Umbilical cord (tissue), 2 donors: ENCODE measurements at places on chromosomes 7 and 10. TPM values are rescaled to one million over a fixed set of nuclear protein-coding genes. Genes with fewer than 3 reads are reported as not detected.
A peak's percentile ranks its signal among the peaks of the same experiment; 100 is the strongest.

DNA sequence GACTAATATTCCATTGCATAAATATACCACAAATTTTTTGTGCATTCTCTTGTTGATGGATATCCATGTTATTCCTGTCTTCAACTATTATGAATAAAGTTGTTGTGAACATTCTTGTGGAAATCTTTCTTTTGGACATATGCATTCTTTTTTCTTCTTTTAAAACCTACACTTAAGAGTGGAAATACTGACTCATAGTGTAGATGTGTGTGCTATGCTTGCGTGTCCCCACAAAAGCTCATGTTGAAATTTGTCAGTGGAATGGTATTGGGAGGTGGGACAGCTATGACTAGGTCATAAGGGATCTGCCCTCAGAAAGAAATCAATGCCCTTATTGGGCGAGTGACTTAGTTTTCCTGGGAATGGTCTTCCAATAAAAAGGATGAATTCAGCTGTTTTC lies 203.6 kb upstream of the PRSS58 start:
- no peak for DNase-seq

DNA sequence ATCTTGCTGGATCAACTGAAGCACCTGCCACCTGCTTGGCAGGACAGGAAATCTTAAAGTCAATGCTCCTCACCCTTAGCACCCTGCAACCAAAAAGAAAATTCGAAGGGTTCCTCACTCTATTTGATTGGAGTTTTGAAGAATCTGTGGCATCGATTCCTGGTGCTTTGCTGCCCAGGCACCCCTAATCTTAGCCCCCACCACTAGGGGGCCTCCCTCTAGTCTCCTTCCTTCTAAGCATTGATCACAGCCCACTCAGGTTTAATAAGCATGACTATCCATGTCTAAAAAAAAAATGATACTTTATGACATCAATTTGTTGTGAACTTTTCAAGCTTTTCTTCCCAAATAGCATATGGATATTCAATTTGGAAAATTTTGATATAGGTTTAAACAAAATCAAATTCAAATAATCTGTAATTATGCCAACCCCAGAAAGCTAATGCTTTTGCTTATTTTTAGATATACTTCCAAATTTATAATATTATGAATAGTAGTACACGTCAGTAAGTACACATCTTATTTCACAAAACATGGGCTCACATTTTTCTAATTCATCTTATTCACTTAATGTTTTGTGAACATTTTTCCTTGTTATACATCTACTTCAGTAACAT lies 45.3 kb downstream of the NRG3 start:
- no peak for DNase-seq

DNA sequence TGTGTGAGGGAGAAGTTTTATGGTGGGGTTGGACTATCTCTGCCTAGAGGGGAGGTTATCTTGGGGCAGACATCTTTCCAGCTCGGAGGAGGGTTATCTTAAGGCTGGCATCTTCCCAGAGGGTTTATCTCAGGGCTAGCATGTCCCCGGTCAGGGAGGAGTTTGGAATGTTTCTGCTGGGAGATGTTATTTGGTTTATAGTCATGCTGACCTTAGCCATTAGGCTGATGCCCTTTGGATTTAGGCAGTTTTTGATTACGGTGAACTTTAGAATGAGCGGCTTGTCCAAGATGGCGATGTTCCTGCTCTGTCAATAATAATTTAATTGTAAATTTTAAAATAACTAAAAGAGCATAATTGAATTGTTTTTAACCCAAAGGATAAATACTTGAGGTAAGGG lies 236.4 kb downstream of the CACNB2 start:
- no peak for DNase-seq

SORBS1 gene
- 426 TPM for total RNA-seq

GRCh38 chr7:38938589-38938988 lies 29.6 kb upstream of the VPS41 start:
- no peak for DNase-seq

GRCh38 chr7:80253653-80254052 lies 119.0 kb downstream of the GNAI1 start:
- no peak for DNase-seq

DNA sequence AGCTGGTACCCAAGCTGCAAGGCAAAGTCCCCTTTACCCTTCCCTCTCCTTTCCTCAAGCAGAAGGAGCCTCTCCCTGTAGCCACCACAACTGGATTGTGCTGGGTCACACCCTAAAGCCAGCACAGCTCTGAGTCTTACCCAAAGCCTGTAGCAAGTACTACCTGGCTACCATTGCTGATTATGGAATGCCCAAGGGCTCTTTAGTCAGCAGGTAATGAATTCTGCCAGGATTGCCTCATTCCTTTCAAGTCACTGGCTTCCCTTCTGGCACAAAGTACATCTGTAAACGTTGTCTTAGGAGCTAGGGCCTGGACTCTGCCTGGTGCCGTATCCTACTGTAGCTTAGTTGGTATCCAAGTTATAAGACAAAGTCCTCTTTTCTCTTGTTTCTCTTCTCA lies 52.0 kb downstream of the FAS start:
- no peak for DNase-seq

ETV1 gene
- 30.3 TPM for total RNA-seq

- DNase-seq: peak; percentile 15
These were observed 232.0 kb downstream of the MDFIC start for GRCh38 chr7:115153769-115154477.

DNA sequence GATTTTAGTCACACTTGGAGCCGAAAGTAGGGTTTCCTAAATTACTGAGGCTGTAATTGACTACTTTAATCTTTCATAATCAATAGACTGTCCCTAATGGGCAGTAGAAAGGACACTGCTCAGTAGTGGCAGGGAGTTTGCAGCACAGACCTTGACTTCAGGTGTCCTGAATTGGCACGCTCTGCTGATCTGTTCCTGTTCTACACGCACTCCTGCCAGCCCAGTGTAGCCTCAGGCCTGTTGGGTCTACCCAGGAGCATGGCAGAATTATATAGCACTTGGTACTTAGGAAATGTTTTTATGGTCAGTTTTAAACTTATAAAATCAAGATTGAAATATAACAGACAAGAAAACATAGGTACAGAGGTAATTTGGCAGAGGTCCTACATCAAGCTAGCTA lies 9.0 kb downstream of the EIF4H start:
- DNase-seq: no peak

DNA sequence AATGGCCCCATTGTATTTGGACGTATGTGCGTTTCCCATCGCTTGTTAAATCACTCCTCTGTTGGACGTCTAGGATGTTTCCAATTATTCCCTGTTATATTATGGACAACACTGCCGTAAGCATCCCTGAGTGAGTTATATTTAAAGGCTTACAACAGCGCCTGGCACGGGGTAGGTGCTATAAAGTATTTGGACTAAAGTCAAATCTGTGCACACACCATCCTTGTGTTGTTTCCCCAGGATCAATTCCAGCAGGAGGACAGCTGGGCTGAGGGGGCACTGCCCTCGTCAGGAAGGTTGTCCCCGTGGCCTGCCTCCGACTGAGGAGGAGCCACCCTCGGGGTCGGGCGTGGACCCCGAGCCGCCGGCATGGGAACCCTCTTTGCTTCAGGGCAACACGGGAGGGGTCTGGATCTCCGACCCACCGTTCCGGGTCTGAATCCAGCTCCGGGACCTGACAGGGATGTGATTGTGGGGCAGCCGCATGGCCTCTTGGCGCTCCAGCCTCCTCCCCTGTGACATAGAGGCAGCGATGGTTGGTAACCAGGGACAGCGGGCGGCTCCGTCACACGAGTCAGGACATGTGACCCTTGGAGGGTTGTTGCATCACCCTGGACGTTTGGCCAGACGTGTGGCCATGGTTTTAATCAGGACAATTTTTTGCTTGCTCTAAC lies 1.5 kb upstream of the JAKMIP3 start:
- DNase-seq: no peak

DNA sequence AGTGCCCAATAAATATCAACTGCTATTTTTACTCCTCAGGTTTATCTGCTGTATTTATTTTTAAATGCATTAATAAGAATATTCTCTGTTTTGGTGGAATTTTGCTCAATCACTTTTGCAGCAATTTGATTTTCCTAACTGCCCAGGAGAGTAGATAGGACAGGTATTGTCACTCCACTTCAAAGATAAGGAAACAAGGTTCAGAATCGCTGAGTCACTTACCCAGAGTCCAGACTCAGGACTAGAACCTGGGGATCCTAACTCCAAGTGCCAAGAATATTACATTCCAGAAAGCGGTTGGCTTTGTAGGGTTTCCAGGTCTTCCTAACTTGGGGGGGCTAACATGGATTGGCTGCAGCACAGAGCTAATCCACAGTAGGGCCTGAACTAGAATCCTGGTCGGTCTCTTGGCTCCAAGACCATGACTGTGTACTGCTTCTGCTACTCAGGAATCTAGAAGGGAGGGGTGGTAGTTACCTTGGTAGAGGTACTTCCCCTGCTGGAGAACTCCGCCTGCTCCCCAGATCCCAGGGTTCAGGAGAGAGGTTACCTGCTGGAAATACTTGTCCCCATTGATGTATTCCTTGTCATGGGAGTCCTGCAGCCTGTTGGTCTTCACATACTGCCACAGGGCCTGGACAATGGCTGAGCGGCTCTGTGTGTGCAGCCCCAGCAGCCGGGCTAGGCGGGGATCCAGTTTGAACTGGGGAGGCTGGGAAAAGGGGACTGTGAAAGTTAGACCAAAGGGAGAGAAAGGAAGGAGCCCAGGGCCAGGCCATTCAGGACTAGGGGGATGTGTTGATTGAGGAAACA lies 7.3 kb downstream of the SMARCD3 start:
- DNase-seq: no peak

DNA sequence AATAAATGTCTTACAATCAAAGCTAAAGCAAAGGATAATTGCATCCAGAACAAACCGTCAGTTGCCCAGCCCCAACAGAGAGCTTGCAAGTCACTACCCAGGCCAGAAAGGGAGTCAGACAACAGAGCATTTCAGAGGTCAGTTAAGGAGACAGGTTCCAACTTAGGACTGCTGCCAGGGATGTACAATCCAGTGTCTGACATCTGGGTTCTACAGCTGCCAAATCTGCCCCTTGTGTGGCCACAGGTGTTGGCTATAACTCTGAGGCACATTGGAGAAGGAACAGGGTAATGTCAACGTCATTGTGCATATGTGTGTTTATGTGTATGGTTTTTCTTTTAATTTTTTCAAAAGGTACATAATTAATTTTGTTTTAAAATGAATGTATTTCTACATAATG lies 85.2 kb upstream of the GLCCI1 start:
- DNase-seq: no peak

DNA sequence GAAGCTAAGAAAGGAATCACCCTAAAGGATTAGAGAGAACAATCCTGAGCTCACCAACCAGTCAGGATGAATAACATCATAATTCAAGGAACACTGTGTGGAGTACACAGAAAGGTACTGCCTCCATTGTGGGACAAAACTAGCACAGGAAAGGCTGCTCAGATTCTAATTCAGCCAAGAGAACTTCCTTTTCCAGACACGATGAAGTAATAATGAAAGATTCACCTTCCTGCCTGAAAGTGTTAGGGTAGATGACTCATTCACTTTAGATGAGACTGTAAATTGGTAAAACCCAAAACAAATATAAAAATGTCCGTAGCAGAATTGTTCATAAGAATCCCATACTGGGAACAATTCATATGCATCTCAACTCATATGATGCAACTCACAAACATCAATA lies 167.2 kb downstream of the CDC14C start:
- no peak for DNase-seq

DNA sequence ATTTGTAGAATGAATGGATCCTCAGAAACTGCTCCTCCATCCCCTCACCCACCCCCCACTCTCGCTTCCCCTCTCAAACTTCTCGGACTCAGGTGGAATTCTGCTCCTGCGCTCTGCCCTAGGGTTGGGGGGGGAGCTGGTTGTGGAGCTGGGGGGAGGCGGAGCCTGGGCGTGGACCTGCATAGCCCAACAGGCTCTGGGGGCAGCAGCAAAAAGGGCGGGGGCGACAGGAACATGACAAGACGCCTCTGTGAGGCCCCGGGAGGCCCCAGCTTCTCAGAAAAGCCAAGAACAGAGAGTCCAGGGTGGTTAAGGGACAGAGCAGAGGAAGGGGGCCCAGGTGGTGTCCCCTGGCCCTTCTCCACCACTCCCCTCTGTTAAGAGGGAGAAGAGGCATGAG lies 3.5 kb downstream of the TSC22D4 start:
- DNase-seq: peak; percentile 89

- DNase-seq: peak; percentile 81
These were observed 97.2 kb downstream of the JAZF1 start for GRCh38 chr7:28083164-28083997.

DPYSL4 gene
- 1.2 TPM for total RNA-seq

DNA sequence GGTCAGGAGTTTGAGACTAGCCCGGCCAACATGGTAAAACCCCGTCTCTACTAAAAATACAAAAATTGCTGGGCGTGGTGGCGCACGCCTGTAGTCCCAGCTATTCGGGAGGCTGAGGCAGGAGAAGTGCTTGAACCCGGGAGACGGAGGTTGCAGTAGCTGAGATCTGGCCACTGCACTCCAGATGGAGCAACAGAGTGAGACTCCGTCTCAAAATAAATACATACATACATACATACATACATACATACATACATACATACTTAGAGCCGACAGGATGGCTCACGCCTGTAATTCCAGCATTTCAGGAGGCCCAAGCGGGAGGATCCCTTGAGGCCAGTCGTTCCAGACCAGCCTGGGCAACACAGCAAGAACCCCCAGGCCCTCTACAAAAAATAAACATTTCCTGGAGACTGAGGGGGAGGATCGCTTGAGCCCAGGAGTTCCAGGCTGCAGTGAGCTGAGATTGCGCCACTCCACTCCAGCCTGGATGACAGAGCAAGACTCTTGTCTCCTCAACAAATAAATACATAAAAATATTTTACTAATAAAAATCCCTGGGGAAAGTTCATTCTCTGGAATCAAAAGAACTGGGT lies 90.9 kb upstream of the TNRC18 start:
- no peak for DNase-seq

GRCh38 chr10:35928748-35929147 lies 286.7 kb upstream of the FZD8 start:
- DNase-seq: peak; percentile 26

DNA sequence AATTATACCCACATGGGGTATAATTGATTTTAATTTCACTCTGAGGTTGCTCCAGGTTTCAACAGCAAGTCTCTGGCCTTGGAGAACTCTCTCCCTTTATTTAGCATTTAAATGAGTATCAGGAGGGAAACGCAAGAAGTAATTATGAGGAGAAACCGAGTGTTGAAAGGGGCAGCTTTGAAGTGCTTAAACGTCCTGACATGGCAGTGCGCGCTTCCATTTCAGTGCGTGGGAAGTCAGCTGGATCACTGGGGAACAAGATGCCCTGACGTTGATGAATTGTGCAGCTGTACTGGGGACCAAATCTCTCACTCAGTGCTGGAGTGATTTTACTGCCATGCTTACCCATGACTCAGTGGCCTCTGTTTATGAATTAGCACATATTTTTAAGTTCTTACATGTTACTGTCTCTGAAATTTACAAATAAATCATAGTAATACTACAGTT lies 106.0 kb upstream of the PRR15 start:
- peak; percentile 39 for DNase-seq

GRCh38 chr7:6571160-6571779 lies 6.0 kb upstream of the ZDHHC4 start:
- DNase-seq: no peak

GRCh38 chr10:119535305-119535704 lies 7.2 kb downstream of the RGS10 start:
- peak; percentile 56 for DNase-seq
